ENCODE measurements at places on chromosomes 7 and 10.

- DNase-seq: no peak
These were observed 84.5 kb downstream of the TACC2 start for GRCh38 chr10:122073508-122073907.

- no peak for DNase-seq
These were observed 54.0 kb upstream of the NMT2 start for GRCh38 chr10:15222511-15222910.

GRCh38 chr10:121662945-121663917, 65.0 kb upstream of the FGFR2 start:
- DNase-seq: no peak

GRCh38 chr10:35573796-35574195, 31.3 kb upstream of the GJD4 start:
- DNase-seq: no peak

GRCh38 chr7:32957326-32958045, at the start of gene FKBP9:
Gene FKBP9 (plus strand): TSS chr7:32957440. CDS start chr7:32957574, 134 bp downstream.
- peak; percentile 69 for DNase-seq

GRCh38 chr7:115368998-115369397, 447.1 kb downstream of the MDFIC start:
- no peak for DNase-seq

DNA sequence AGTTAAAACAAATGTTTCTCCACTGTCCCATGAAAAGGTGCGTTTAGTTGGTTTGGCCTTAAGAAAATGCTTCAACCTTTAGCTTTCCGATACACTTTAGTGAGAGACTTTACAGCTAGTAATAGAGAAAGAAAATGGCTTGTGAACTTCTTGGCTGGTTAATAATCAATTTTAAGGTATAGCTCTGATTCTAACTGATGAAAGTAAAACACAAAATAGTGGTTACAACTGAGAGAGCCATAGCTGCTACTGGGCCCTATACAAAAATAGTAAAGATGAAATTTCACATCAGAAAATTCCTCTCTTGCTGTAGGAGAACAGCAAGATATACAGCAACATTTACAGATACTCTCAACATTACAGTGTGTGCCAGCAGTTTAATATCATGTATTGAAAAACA, 371.4 kb downstream of the PHTF2 start:
- DNase-seq: no peak

DNA sequence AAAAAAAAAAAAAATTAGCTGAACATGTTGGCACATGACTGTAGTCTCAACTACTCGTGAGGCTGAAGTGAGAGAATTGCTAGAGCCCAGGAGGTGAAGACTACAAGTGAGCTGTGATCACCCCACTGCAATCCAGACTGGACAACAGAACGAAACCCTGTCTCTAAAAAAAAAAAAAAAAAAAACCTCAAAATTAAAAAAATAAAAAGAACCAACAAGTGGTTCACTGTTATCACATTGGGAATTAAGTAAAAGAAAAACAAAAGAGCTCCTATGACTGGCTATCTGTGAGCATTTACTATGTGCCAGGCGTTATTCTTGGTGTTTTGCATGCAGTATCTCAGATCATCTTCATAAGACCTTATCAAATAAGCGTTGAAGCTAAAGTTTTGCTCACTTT, 66.0 kb downstream of the ANLN start:
- DNase-seq: no peak

DNA sequence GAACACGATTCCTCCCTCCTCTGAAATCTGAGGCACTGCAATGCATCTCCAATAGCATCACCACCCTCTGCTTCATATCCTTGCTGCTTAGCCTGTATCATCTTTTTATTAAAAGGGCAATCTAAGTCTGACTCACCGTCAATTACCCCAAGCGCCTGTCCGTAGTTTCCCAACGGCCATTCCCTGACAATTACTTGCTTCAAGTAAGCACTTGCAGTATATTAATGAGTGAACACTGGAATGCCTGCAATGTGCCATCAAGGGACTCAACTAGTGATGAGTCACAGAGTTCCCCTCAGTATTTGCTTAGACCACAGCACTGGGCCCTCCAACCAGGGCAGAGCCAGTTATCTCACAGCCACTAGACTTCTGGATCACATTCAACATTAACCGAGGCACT, 19.5 kb upstream of the PPP1R3C start:
- peak; percentile 95 for DNase-seq

GRCh38 chr10:1211844-1212570, 155.8 kb downstream of the WDR37 start:
- DNase-seq: no peak

- peak; percentile 6 for DNase-seq
These were observed 37.4 kb upstream of the KDM7A start for GRCh38 chr7:140214075-140214684.

DNA sequence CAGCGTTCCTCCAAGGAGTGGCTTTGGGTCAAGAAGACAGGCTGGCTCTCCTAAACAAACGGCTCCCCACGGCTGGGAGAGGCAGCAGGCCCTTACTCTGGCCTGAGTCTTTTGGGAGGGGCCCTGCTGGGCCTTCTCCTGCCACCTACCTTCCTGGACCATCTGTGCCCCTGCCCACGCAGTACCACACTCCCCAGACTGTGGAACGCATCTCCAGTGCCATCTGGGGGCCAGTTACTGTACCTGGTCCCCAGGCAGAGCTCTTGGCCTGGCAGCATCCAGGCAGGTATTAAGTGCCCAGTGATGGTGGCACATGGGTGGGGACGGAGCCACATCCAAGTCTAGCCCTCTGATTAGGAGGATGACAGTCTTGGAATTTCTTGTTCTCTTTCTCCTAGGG, 14.4 kb downstream of the ALKBH4 start:
- no peak for DNase-seq

DNA sequence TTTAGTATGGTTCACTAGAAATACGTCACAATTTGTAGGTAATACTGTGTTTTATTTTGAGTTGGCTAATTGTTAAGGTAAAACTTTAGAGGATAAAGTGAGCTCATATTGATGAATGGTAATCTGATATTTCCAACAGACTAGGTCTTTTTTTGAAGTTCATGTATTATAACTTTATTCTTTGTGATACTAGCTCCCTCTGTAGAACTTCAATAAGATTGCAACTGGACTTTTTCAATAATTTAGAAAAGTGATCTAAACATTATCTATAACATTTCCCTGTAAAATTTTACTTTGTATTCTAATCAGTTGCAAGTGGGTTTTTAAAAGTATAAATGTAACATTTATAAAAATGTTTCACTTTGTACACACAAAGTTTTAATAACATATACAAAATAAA, 83.5 kb downstream of the ADK start:
- DNase-seq: no peak

GRCh38 chr10:124239134-124239533, 145.7 kb upstream of the CHST15 start:
- DNase-seq: no peak

GRCh38 chr10:32234471-32234870, 112.5 kb downstream of the EPC1 start:
- DNase-seq: no peak

All from amniotic epithelial cell (primary cell).